ENCODE measurements at places on chromosomes 7 and 10. TPM values are rescaled to one million over a fixed set of nuclear protein-coding genes. Genes with fewer than 3 reads are reported as not detected.

Gene CPA2
- 0.15 TPM for total RNA-seq

Gene ZNF248
- 3.6 TPM for total RNA-seq

Gene CHCHD1
- 51.9 TPM for total RNA-seq

Gene ANKIB1
- 29.6 TPM for total RNA-seq

Gene FAM25G
- total RNA-seq = not detected

Gene GRM3
- total RNA-seq = not detected

Gene SPACDR
- 0.98 TPM for total RNA-seq

Gene AEBP1
- not detected for total RNA-seq

Gene DTX2
- 32.7 TPM for total RNA-seq

Gene TMEM130
- 0.42 TPM for total RNA-seq

Gene TSPAN12
- 0.38 TPM for total RNA-seq

Measured in A549 treated with dexamethasone at 1 μM for 4 hours (cell line).